ENCODE measurements at places on chromosomes 6 and 20.
A peak's percentile ranks its signal among the peaks of the same experiment; 100 is the strongest.

DNA sequence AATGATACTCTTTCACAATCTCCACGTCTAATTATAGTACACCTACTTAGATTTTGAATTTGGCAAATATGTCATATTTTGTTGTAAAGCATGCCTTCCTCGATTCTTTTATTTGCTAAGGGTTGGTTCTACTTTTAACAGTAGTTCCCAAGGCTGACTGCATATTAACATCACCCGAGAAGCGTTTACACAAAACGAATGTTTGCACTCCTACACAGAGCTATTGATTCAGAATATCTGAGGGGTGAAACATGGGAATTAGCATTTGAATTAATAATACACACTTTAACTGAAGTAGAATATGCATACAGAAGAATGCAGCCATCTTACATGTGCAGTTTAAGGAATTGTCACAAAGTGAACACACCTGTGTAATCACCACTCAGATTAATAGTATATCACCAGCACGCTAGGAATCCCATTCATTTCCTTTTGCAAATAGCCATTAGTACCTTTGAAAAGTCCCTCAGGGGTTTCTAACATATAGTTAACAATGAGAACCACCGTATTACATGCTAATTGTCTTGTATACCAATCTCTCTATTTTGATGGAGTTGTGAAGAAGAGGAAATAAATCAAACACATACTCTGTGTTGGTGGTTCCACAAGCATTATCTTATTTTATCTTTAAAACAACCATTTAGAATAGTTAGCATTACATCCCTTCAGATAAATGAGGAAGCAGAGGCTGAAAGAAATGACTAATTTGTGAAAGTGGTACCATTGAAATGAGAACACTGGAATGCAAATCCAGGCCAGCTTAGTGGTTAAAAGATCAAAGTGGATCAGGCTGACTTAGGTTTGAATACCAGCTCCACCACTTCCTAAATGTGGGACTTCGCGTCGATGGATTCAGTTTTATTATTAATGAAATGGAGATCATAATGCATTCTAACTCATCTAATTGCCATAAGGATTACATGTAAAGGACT lies 317.6 kb downstream of the HDGFL1 start:
- no peak for DNase-seq

- DNase-seq = no peak
Observed at GRCh38 chr6:47519279-47519678, 41.7 kb downstream of the CD2AP start.

- DNase-seq = no peak
Observed at GRCh38 chr6:161543684-161544309, 269.9 kb upstream of the AGPAT4 start.

DNA sequence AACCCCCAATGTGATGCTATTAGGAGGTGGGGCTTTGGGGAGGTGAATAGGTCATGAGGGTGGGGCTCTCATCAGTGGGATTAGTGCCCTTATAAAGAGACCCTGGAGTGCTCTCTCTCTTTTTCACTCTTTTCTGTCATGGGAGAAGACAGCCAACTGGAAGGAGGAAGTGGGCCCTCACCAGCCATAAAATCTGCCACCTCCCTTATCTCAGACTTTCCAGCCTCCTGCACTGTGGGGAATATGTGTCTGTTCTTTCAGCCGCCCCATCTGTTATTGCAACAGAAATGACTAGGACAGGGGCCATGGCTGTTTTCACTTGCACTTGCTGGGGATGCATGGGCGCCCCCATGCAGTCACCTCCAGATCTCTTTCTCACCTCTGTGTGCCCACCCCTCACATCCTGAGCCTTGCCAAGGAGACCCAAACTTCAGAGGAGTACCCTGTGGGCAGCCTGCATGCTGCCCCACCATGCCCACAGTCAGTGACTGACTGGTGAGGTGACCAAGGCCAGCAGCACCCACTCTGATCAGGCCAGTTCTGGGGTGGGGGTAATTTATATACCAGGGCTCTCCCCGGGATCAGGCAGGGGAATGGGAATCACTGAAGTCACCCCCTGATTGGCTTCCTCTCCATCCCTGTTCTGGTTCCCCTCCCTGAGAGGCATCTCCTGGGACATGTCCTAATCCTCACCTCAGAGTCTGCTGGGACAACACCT lies 118.4 kb downstream of the ANKRD60 start:
- DNase-seq = no peak

- DNase-seq = peak; percentile 27
Observed at GRCh38 chr6:11324453-11325015, 92.1 kb upstream of the NEDD9 start.

DNA sequence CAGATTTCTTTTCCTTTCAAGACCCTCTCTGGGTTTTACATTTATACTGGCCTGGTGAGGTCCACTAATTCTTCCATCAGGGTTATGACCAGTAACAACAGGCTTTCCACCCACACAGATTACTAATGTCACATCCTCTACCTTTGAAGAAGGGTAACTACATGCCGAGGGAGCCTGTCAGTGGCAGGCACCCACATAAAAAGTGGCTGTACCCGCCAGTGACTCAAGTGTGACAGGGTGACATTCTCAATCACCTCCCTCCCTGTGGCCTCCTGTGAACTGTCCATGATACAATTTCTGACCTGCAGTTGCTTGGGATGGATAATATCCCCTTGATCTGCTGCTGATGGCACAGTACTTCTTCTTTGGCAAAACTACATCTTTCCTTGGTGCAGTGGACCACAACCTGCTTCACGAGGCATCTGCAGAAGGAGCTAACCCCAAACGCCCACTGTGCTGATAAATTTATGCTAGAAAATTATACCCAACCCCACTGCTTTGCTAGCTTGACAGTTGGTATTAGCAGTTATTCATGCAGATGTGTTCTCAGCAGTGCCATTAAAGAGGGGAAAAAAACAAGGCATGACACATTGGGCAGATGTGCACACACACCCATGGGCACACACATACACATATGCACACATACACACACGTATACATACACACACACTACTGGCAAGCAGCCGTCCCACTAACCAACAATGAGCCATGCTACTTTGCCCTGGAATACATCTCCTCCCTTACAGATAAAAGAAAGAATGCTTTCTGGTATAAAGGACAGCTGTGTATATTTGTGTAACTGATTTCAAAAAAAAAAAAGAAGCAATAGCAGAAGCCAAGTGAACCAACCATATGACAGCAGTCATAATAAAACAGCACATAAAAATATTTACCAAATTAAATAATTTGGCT lies 20.8 kb downstream of the GFOD1 start:
- no peak for DNase-seq

DNA sequence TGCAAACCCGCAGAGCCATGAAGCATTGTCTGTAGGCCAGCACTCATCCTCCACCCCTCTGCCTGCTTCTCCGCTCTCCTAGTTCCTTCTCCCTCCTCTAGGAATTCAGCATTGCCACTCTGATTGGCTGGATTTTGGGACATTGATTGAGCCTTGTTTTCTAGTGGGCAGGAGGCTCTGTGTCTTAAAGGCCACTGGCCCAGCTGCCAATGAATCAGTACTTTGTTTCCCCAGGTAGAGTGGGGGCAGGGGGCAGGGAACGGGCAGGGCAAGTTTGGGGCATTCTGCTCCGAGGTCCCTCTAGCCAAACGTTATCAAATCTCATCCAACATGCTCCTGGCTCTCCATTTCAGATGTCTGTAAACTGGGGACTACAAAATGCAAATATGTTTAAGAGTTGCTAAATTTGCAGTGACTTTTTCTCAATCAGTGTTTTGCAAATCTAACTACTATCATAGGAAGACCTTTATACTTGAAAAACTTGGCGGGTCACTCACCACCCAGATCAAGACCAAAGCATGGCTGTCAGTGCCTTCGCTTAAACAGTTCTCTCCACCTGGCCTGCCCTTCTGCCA lies 10.4 kb upstream of the BPI start:
- no peak for DNase-seq

- DNase-seq = no peak
Observed at GRCh38 chr6:135913785-135914184, 62.3 kb downstream of the PDE7B start.

GRCh38 chr20:6122111-6122872 lies 538 bp downstream of the FERMT1 start:
- DNase-seq = no peak

GRCh38 chr6:89180971-89181370 lies 35.1 kb downstream of the PM20D2 start:
- no peak for DNase-seq

DNA sequence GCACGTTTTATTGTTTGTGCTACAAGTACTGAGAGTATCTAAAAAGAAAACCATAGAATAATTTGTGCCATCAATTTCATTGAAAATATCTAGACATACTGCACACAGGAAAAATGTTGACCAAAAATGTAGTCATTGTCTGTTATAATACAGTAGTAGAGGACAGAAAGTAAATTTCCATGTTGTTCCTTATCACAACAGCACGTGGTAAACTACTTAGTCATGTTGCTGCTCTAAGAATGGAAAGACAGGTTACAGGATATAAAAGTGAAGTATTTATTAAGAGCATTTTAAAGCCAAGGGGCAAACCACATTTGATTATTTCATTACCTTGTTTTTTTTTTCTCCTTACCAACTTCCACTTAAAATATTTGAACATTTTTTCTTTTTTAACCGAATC lies 89.0 kb upstream of the CEP85L start:
- no peak for DNase-seq

GRCh38 chr20:23130622-23131140 lies 44.6 kb upstream of the CD93 start:
- DNase-seq = no peak

DNA sequence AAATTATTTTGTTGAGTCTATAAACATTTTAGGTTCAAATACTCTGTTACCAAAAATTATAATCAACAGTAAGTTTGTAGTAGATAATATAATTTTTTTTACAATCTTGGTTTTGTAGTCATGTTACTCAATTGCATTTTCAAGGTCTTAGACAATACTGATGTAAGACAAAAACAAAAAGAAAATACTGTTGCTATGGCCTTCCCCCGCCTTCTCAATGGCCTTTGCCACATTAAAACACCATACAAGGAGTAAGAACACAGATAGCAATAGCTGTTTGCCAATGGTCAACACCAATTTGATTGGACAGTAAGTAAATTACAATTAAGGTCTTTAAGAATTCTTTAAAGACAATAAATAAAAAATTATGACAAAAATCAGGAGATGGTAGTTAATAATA lies 450.2 kb downstream of the CDC5L start:
- DNase-seq = no peak

DNA sequence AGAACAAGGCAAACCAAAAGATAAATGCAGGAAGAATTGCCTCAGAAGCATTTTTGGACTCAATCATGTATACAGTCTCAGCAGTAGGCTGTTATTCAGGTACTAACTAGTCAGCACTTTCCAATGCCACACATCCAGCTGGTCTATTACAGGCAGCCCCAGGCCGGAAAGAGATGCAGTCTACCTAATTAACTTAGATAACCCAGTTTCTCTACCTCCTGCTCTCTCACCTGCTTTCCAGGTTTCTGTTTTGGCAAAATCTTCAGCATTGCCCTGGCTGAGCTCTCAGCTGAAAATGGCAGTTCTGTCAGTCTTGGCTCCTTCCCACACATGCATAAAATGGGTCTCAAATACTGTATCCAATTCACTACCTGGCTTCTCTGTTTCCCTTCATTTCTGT lies 101.3 kb upstream of the UFL1 start:
- no peak for DNase-seq

DNA sequence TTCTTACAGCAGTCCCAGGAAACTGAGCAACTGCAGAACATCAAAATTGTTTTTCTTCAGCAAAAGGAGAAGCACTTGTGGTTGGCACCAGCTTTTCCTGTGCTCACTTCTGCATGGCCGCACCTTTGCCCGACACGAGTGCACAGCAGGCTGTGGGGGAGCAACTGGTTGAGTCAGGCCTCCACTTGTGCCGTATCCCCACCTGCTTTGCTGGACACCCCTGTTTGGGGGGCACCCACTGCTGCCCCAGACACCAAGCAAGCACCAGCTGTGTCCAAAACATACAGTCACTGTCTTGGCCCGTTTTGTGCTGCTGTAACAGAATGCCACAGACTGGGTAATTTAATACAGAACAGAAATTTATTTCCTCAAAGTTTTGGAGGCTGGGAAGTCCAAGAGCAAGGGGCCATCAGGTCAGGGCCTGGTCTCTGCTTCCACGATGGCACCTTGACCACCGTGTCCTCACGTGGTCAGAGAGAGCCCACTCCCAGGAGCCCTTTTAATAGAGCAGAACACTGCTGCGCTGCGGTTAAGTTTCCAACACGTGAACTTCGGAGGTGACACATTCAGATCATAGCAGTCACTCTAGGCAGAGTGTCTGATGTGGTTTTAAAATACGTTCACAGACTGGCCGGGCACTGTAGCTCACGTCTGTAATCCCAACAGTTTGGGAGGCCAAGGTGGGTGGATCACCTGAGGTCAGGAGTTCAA lies 8.7 kb upstream of the GMEB2 start:
- no peak for DNase-seq

GRCh38 chr6:3986241-3986640 lies 92.7 kb downstream of the FAM217A start:
- DNase-seq = no peak

DNA sequence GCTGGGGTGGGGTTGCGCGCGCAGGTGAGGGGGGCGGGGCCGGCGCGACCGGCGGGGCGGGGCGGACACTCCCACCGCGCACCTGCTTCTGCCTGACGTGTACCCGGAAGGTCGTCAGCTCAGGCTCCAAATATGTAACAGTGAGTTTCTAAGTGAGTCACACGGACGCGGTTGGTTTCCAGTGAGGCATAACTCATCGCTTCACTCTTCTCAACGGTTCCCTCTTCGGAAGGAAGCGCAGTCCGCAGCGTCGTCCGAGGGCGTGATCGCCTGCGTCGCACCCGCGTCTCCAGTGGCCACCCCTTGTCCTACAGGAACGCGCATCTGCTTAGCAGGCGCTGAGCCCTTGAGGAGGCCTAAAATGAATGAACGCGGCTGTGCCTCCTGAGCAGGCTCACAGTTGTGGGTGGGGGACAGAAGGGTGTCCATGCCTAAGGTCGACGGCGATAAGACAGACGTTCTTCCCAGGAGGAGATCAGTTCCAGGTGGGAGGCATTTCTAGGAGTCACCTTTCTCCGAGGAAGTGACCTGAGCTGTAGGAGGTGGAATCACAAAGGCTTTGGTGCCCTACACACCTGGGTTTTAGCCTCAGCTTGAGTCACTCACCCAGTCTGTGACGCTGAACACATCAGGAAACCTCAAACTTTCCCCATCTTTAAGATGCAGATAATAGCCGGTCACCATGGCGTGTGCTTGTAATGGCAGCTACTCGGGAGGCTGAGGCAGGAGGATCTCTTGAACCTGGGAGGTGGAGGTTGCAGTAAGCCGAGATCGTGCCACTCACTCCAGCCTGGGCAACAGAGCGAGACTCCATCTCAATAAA lies 50.9 kb upstream of the EZR start:
- peak; percentile 93 for DNase-seq

GRCh38 chr20:64159286-64159680 lies 5.0 kb upstream of the MYT1 start:
- DNase-seq = no peak

DNA sequence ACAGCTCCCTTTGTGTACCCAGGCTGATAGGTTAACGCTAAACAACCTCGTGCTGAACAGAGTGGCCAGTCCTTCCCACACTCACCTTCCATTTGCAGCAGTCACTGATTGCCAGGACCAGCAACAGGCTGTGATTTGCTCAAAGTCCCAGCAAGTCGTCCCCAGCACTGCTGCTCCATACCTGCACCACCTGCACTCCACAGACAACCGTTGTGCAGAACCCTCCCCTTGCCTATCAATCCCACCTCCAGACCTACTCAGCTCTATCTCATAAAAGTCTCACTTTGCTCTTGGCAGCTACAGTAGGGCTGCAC lies 43.1 kb upstream of the SCML4 start:
- no peak for DNase-seq

- DNase-seq = no peak
Observed at GRCh38 chr6:2680264-2680922, 70.3 kb downstream of the MYLK4 start.

GRCh38 chr20:19291818-19292132 lies 79.3 kb downstream of the SLC24A3 start:
- no peak for DNase-seq

Data from GM12892 (cell line).